ENCODE measurements at places on chromosomes 4 and X. TPM values are rescaled to one million over a fixed set of nuclear protein-coding genes. Genes with fewer than 3 reads are reported as not detected.
A peak's percentile ranks its signal among the peaks of the same experiment; 100 is the strongest.

DNA sequence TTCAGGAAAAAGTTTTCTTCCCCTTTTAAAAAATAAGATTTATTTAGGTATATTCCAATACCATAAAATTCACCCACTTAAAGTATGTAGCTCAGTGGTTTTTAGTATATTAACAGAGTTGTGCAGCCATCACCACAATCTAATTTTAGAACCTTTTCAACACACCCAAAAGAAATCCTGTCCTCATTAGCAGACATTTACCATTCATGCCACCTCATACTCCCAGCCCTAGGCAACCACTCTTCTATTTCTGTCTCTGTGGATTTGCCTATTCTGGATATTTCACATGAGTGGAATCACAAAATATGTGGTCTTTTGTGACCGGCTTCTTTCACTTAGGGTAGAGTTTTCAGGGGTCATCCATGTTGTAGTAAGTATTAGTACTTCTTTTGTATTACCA, 7.4 kb downstream of the ZNF81 start:
- H3K4me3 ChIP-seq: no peak overlapping the region
- no peaks in the 10 kb centered on the region for H3K27me3 ChIP-seq
- H3K27ac ChIP-seq: no peak overlapping the region
- no peak for DNase-seq
- no peaks in the 10 kb centered on the region for H3K4me1 ChIP-seq
- H3K36me3 ChIP-seq: no peaks in the 10 kb centered on the region

GRCh38 chr4:37732526-37733186, 46.5 kb upstream of the RELL1 start:
- no peak overlapping the region for H3K27ac ChIP-seq
- DNase-seq: no peak
- H3K4me1 ChIP-seq: no peaks in the 10 kb centered on the region
- no peaks in the 10 kb centered on the region for H3K36me3 ChIP-seq

DNA sequence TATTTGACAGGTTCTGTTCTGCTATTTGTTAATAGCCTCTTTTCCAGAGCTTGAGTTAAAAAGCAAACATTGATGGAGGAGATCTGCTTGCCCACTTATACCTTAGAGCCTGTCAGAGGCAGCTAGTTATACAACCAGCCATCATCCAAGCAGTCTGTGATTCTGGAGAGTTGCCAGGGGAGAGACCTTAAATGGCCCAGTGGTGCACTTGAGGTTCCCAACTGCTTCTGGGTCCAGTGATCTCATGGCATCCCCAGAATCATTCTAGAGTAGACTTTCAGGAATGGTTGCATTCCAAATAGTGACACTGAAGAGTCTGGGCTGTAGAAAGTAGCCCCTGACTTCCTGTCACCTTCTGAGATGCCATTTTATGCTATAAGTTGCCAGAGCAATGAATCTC, 160.7 kb downstream of the FHIP1A start:
- H3K27ac ChIP-seq: no peak overlapping the region
- no peaks in the 10 kb centered on the region for H3K4me1 ChIP-seq
- no peak overlapping the region for H3K4me3 ChIP-seq
- no peaks in the 10 kb centered on the region for H3K27me3 ChIP-seq
- no peak for DNase-seq
- no peaks in the 10 kb centered on the region for H3K36me3 ChIP-seq

- no peaks in the 10 kb centered on the region for H3K36me3 ChIP-seq
- H3K27me3 ChIP-seq: no peaks in the 10 kb centered on the region
- DNase-seq: no peak
- H3K27ac ChIP-seq: no peak overlapping the region
- H3K4me3 ChIP-seq: no peak overlapping the region
These were observed 90.1 kb upstream of the NOCT start for GRCh38 chr4:138925495-138925894.

- no peak overlapping the region for H3K27ac ChIP-seq
- no peak overlapping the region for H3K4me3 ChIP-seq
- H3K36me3 ChIP-seq: no peaks in the 10 kb centered on the region
- DNase-seq: no peak
These were observed 116.4 kb downstream of the ANAPC4 start for GRCh38 chr4:25493466-25493865.

- no peak for DNase-seq
- H3K4me1 ChIP-seq: no peaks in the 10 kb centered on the region
- H3K36me3 ChIP-seq: no peaks in the 10 kb centered on the region
These were observed 149.3 kb upstream of the RBPJ start for GRCh38 chr4:26171501-26171900.

- no peak overlapping the region for H3K4me3 ChIP-seq
- H3K27ac ChIP-seq: no peak overlapping the region
- H3K27me3 ChIP-seq: no peaks in the 10 kb centered on the region
These were observed 210.2 kb upstream of the IRS4 start for GRCh38 chrX:108946531-108946930.

GRCh38 chr4:104408878-104409277, 85.8 kb downstream of the CXXC4 start:
- no peak overlapping the region for H3K27ac ChIP-seq
- H3K36me3 ChIP-seq: no peaks in the 10 kb centered on the region
- no peak for DNase-seq
- no peaks in the 10 kb centered on the region for H3K4me1 ChIP-seq
- H3K4me3 ChIP-seq: no peak overlapping the region
- H3K27me3 ChIP-seq: no peaks in the 10 kb centered on the region

DNA sequence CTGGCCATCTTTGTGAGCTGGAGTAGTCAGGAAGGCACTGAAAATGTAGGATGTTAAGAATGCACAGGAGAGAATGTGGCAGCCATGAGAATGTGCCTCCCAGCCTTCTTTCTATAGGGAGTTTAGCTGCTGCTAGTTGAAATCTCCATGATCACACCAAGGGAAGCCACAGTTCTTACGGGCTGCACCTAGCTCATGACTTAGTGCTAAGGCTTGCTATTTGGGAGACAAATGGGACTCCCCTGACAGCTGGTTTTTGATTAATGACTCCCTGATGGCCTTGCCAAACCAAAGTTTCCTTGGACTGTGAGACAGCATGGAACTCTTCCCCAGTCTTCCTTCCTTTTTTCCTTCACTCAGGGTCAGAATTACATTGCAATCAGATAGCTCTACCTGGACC, 9.2 kb downstream of the CTSO start:
- no peaks in the 10 kb centered on the region for H3K27me3 ChIP-seq
- H3K4me1 ChIP-seq: no peaks in the 10 kb centered on the region
- no peak overlapping the region for H3K27ac ChIP-seq
- no peaks in the 10 kb centered on the region for H3K36me3 ChIP-seq
- DNase-seq: no peak

DNA sequence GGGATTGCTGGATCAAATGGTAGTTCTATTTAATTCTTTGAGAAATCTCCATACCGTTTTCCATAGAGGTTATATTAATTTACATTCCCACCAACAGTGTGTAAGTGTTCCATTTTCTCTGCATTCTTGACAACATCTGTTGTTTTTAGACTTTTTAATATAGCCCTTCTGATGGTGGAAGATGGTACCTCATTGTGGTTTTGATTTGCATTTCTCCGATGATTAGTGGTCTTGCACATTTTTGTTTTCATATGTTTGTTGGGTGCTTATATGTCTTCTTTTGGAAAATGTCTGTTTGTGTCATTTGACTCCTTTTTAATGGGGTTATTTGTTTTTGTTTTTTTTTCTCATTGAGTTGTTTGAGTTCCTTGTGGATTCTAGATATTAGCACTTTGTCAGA, 75.3 kb upstream of the PUDP start:
- no peaks in the 10 kb centered on the region for H3K4me1 ChIP-seq
- no peak overlapping the region for H3K27ac ChIP-seq
- H3K27me3 ChIP-seq: no peaks in the 10 kb centered on the region
- no peak overlapping the region for H3K4me3 ChIP-seq

GRCh38 chr4:55553441-55554201, 6.9 kb upstream of the CLOCK start:
- no peaks in the 10 kb centered on the region for H3K27me3 ChIP-seq
- H3K27ac ChIP-seq: no peak overlapping the region
- H3K36me3 ChIP-seq: no peaks in the 10 kb centered on the region
- no peak overlapping the region for H3K4me3 ChIP-seq
- peak; percentile 6 for DNase-seq
- H3K4me1 ChIP-seq: no peaks in the 10 kb centered on the region

DNA sequence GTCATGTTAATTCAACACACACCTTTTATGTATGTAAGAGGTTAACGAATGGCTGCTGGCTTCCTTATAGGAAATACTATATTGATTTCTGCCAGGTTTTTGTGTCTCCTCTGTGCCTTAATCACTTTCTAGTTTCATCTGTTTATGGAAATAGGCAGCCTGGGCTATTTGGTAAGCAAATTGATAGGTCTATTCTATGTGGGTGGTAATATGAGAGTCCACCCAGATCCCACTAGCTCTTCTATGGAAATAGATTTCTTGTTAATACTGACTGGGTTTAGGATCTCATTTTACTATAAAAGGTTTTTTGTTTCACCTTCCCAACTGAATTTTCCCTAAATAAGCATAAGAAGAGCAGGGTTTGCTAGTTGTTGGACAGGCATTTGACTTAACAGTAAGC, 4.1 kb downstream of the BMX start:
- H3K4me3 ChIP-seq: no peak overlapping the region
- H3K4me1 ChIP-seq: no peaks in the 10 kb centered on the region
- DNase-seq: no peak
- H3K36me3 ChIP-seq: no peaks in the 10 kb centered on the region
- H3K27ac ChIP-seq: no peak overlapping the region

- no peak overlapping the region for H3K4me3 ChIP-seq
- no peaks in the 10 kb centered on the region for H3K36me3 ChIP-seq
- no peak for DNase-seq
- H3K27me3 ChIP-seq: no peaks in the 10 kb centered on the region
- H3K27ac ChIP-seq: no peak overlapping the region
These were observed 297.5 kb upstream of the DCAF8L1 start for GRCh38 chrX:28278726-28279125.

DNA sequence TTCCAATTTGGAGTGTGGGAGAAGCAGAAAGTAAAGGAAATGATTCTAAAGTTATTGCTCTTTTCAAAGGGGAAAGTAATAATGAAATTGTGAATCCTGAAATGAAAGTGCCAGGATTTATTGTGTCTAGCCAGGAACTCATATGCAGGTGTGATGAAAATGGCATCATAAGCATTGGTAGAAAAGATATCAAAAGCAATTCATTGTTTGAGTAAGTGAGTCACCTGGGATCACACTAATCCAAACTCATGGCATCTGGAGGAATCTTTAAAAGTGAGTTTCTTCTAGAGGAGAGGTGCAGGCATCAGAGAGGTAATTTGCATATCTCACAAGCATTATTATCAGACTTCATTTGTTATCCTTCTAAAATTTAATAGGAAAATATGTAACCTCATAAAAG, 84.7 kb downstream of the LARP7 start:
- H3K4me1 ChIP-seq: no peaks in the 10 kb centered on the region
- H3K27me3 ChIP-seq: no peaks in the 10 kb centered on the region
- H3K27ac ChIP-seq: no peak overlapping the region
- no peak overlapping the region for H3K4me3 ChIP-seq
- no peak for DNase-seq

DNA sequence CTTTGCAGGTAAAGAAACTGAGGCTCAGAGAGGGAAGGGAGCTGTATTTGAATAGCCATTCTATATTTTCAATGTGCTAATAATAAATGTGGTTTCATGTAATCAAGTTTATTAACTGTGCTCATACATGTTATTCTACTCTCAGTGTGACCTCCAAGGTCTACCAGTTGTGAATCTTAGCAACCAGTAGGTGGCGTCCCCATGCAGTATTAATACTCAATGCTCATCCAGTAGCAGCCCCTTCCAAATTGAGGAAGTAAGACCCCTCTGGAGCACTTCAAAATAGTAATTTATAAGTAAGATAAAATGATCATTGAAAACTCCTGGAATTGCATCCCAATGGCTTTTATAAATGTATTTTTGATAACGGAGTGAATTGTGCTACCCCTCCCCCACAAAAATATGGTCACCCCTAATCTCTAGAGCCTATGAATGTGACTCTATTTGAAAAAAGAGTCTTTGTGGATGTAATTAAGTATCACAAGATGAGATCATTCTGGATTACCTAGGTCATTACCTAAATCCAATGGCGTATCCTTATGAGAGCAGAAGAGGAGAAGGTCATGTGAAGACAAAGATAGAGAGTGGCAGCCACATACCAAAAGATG, 20.4 kb upstream of the SEPSECS start:
- H3K27ac ChIP-seq: no peak overlapping the region
- H3K4me3 ChIP-seq: no peak overlapping the region
- H3K4me1 ChIP-seq: no peaks in the 10 kb centered on the region
- no peaks in the 10 kb centered on the region for H3K27me3 ChIP-seq
- no peaks in the 10 kb centered on the region for H3K36me3 ChIP-seq

DNA sequence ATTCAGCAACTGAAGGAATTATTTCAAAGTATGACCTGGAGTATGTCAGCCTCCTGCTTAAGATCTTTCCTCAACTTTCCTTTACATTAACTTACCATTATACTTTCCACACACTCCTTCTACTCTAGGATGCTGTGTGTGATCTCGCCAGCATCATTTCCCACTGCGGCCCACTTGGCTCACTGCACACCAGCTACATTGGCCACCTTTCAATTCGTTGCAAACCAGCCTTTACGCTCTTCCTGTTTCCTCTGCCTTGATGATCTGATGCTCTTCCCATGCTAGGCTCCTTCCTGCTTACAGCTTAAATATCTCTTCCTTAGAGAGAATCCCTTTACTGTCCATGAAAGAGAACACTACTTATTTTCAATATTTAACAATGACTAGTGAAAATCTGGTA, 95.1 kb downstream of the GPM6A start:
- H3K4me1 ChIP-seq: no peaks in the 10 kb centered on the region
- H3K4me3 ChIP-seq: no peak overlapping the region
- DNase-seq: no peak
- no peak overlapping the region for H3K27ac ChIP-seq

DNA sequence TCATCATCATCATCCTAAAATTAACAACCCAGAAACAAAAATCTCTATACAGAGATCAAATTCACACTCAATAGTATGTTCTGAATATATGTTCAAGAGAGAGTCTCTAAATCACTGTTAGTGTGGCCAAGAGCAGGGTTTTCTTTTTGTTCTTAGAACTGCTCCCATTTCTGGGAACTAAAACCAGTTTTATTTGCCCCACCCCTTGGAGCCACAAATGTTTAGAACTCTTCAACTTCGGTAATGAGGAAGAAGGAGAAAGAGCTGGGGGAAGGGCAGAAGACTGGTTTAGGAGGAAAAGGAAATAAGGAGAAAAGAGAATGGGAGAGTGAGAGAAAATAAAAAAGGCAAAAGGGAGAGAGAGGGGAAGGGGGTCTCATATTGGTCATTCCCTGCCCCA, 32.3 kb downstream of the CYBB start:
- no peak for DNase-seq
- no peaks in the 10 kb centered on the region for H3K36me3 ChIP-seq
- no peak overlapping the region for H3K27ac ChIP-seq
- H3K4me1 ChIP-seq: no peaks in the 10 kb centered on the region
- no peaks in the 10 kb centered on the region for H3K27me3 ChIP-seq
- H3K4me3 ChIP-seq: no peak overlapping the region

RTL9 gene
- 0.70 TPM for total RNA-seq

CHRNA9 gene
- total RNA-seq: 0.35 TPM

VCX3B gene
- not detected for total RNA-seq

FSTL5 gene
- 0.28 TPM for total RNA-seq

MAOB gene
- not detected for total RNA-seq

XAGE3 gene
- not detected for total RNA-seq
